ENCODE measurements at places on chromosomes 3 and 15. TPM values are rescaled to one million over a fixed set of nuclear protein-coding genes. Genes with fewer than 3 reads are reported as not detected.

DNA sequence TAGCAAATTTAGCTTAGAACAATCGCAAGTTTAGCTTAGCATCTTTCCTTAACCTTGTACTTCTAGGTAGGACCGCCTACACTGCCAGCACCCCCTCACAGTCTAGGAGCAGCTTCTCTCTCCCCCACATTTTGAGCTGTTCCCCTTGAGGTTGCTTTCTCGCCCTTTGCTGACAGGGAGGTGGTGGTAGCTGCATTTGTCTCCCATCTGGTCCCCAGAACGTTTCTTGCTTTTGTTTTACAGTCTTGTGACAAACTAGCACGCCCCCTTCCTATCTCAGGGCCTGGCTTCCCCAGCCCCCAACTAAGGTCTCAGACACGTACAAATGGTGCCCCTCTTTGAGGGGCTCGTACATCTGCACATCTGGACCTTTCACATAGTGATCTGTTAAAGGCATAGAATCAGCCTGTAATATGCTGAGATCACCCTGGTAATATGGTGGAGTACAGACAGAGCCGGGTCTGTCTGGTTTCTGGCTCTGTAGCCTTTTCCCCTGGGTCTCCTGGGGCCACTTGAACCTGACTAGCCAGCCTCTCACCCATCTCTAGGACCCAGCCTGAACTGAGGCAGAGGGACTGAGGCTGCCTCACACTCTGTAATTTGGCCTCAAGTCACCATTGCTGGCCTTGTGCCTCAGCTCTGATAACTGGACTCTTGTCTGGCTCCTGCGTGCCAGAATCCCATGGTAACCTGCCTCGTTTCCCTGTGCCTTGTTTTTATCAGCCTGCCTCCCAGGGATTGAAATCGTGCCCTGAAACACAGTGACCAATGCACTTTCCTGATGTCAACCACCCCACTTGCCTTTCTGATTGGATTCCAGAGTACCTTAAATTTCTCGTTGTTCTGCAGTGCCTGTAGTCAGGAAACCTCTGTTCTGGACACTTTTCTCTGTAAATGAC, 27.7 kb downstream of the CRTC3 start:
- no peak overlapping the region for H3K4me3 ChIP-seq
- H3K4me1 ChIP-seq, result peaks cover 40% of the 10 kb centered on the region
- no peaks in the 10 kb centered on the region for H3K27me3 ChIP-seq
- H3K36me3 ChIP-seq, result peaks cover 5% of the 10 kb centered on the region
- H3K27ac ChIP-seq, result peak overlapping the region; percentile 11

- no peak for DNase-seq
- no peak overlapping the region for H3K27ac ChIP-seq
Measured at GRCh38 chr15:78040653-78041244, 36.8 kb downstream of the TBC1D2B start.

- no peaks in the 10 kb centered on the region for H3K36me3 ChIP-seq
- no peak overlapping the region for H3K4me3 ChIP-seq
- H3K4me1 ChIP-seq, result peaks cover 2% of the 10 kb centered on the region
- H3K27ac ChIP-seq, result no peak overlapping the region
- no peak for DNase-seq
Measured at GRCh38 chr3:15303728-15304127, 28.7 kb downstream of the SH3BP5 start.

Gene ZIC1
- polyA plus RNA-seq, result not detected

GRCh38 chr3:141164852-141165251, 66.8 kb upstream of the PXYLP1 start:
- H3K27ac ChIP-seq, result no peak overlapping the region
- DNase-seq, result no peak
- no peaks in the 10 kb centered on the region for H3K36me3 ChIP-seq
- no peak overlapping the region for H3K4me3 ChIP-seq

- no peak for DNase-seq
- H3K4me1 ChIP-seq, result no peaks in the 10 kb centered on the region
- H3K4me3 ChIP-seq, result no peak overlapping the region
- H3K27me3 ChIP-seq, result no peaks in the 10 kb centered on the region
Measured at GRCh38 chr3:189516039-189516438, 115.2 kb upstream of the TP63 start.

DNA sequence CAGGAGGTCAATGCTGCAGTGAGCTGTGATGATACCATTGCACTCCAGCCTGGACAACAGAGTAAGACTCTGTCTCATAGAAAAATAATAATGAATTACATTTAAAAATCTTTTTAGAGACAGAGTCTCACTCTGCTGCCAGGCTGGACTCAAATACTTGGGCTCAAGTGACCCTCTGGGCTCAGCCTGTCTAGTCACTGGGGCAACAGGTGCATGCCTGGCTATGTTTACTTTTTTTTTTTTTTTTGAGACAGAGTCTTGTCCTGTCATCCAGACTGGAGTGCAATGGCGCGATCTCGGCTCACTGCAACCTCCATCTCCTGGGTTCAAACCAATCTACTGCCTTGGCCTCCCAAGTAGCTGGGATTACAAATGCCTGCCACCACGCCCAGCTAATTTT, 8.0 kb upstream of the PLEKHO2 start:
- no peak overlapping the region for H3K27ac ChIP-seq
- H3K4me3 ChIP-seq, result no peak overlapping the region
- no peaks in the 10 kb centered on the region for H3K36me3 ChIP-seq
- H3K4me1 ChIP-seq, result peaks cover 3% of the 10 kb centered on the region

GRCh38 chr15:68211656-68212320, 6.7 kb upstream of the CALML4 start:
- DNase-seq, result no peak
- no peaks in the 10 kb centered on the region for H3K27me3 ChIP-seq
- peaks cover 3% of the 10 kb centered on the region for H3K4me1 ChIP-seq
- no peaks in the 10 kb centered on the region for H3K36me3 ChIP-seq

GRCh38 chr15:100880897-100881242, 1.2 kb downstream of the ALDH1A3 start:
- H3K4me1 ChIP-seq, result no peaks in the 10 kb centered on the region
- H3K36me3 ChIP-seq, result no peaks in the 10 kb centered on the region
- H3K27me3 ChIP-seq, result peaks cover 60% of the 10 kb centered on the region
- DNase-seq, result no peak
- no peak overlapping the region for H3K4me3 ChIP-seq

- no peaks in the 10 kb centered on the region for H3K27me3 ChIP-seq
- no peak overlapping the region for H3K4me3 ChIP-seq
- no peaks in the 10 kb centered on the region for H3K36me3 ChIP-seq
- no peak overlapping the region for H3K27ac ChIP-seq
- DNase-seq, result peak; percentile 67
Measured at GRCh38 chr15:76470691-76471090, 134.1 kb downstream of the ISL2 start.

Gene TSPAN3
- 221 TPM for polyA plus RNA-seq

GRCh38 chr3:72888546-72889309, 882 bp downstream of the GXYLT2 start:
- peak overlapping the region; percentile 53 for H3K4me3 ChIP-seq
- no peaks in the 10 kb centered on the region for H3K27me3 ChIP-seq

DNA sequence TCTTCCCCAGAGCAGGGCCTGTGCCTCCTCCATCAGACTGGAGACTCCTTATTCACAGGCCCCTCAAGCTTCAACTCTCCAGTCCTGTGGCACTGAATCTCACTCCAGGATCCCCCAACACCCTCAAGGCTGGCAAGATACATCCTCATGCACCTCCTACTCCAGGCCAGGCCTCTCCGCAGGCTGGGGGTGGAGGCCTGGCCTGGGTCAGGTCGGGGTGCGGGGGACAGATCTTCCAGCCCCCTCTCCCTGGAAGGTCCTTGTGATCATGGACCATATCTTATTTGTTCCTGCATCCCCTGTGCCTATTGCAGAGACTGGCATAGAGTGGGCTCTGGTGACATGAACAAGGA, 147.3 kb downstream of the SMAD6 start:
- peaks cover 1% of the 10 kb centered on the region for H3K36me3 ChIP-seq
- no peaks in the 10 kb centered on the region for H3K27me3 ChIP-seq
- peaks cover 11% of the 10 kb centered on the region for H3K4me1 ChIP-seq
- no peak for DNase-seq

DNA sequence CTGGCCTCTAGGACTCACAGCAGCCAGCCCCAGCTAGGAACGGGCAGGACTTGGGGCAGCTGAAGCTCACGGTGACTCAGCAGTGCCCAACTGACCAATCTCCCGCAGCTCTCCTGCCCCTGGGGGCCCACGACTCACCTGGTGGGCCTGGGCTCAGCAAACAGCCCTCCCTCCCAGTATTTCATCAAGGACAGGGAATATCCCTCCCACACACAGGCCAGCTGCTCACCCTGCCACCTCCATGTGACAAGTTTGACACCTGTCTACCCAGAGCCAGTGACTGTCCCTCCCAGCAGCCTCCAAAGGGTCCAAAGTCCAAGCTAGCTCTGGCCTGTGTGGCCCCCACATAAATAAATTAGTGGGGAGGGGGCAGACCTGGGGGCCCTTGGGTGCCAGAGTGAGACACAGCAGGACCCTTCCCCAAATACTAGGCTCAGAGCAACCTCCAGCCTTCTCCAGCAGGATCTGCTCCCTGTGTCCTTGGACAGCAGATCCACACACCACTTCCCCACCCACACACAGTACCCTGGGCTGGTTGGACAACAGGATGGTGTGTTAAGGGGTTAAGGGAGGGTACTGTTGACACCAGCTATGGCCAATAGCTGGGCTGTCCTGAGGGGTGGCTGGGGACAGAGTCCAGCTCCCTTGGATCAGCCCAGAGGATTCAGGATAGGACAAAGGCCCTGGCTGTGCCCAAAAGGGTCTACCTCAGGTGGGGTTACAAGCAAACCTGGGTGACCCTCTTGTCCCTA, 4.3 kb downstream of the GNAT1 start:
- H3K36me3 ChIP-seq, result no peaks in the 10 kb centered on the region
- peaks cover 34% of the 10 kb centered on the region for H3K27me3 ChIP-seq
- H3K4me3 ChIP-seq, result no peak overlapping the region
- no peak for DNase-seq

Gene C2CD4A
- polyA plus RNA-seq, result not detected

All from IMR-90 (cell line).